NCI-H774 (cell line): ENCODE measurements at places on chromosomes 1 and 21.

DNA sequence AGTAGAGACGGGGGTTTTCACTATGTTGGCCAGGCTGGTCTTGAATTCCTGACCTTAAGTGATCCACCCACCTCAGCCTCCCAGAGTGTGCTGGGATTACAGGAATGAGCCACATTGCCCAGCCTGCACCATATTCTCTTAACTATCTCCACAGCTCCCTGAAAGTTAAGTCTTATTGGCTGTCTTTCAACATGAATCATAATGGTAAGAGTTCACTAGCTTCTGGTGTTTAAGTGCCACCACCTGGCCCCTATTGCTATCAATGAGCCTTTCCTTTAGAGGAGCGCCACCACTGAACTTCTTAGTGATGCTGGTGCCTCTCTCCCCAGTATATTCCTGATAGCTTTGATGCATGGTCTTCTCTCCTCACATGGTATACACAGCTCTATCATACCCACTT lies 15.7 kb downstream of the ZFYVE9 start:
- no peak for DNase-seq

GRCh38 chr1:115748401-115749150 lies 19.9 kb downstream of the CASQ2 start:
- DNase-seq, result no peak

DNA sequence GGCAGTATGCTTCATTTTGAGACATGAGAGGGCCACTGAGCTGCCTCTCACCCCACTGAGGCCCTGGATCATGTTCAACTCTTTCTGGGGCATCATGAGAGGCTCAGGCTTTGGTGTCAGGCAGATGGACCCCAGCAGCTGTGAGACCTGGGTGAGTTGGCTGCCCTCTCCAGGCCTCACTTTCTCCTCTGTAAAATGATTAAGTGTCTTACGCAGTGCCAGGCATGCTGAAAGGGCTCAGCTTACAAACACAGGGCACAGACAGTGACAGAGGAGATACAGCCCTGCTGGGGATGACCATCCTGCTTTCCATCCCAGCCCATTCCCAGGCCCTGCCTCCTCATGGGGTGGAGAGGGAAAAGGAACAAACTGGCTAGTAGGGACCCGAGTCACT lies 387.4 kb downstream of the MATN1 start:
- no peak for DNase-seq

DNA sequence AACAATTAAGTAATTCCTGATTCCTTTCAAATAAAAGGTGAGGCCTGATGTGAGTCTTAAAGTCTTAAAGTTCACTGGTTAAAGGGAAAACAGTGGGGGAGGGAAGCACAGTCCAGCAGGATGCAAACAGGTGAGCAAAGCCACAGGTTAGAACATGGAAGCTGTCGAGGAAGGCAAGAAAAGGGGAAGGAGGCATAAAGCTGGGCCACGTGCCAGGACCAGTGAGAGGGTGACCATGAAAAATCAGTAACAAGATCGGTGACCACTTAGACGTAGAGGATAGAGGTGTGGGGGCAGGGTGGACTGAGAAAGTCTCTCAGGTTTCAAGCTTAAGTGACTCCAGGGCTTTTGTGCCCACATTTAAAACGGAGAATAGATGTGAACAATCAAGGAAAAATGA lies 231.3 kb downstream of the SETD4 start:
- DNase-seq, result no peak

GRCh38 chr21:15520811-15521643 lies 208.8 kb upstream of the USP25 start:
- DNase-seq, result no peak

DNA sequence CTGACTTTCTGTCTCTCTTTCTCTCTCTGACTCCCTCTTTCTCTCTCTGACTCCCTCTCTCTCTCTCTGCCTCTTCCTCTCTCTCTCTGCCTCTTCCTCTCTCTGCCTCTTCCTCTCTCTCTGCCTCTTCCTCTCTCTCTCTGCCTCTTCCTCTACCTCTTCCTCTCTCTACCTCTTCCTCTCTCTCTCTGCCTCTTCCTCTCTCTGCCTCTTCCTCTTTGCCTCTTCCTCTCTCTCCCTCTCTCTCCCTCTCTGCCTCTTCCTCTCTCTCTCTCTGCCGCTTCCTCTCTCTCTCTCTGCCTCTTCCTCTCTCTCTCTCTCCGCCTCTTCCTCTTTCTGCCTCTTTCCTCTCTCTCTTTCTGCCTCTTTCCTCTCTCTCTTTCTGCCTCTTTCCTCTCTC lies 18.6 kb upstream of the ANKRD45 start:
- DNase-seq, result no peak

GRCh38 chr1:52798331-52798730 lies 44.2 kb upstream of the ZYG11A start:
- DNase-seq, result no peak

GRCh38 chr1:92465256-92465647 lies 21.5 kb downstream of the GFI1 start:
- DNase-seq, result no peak

DNA sequence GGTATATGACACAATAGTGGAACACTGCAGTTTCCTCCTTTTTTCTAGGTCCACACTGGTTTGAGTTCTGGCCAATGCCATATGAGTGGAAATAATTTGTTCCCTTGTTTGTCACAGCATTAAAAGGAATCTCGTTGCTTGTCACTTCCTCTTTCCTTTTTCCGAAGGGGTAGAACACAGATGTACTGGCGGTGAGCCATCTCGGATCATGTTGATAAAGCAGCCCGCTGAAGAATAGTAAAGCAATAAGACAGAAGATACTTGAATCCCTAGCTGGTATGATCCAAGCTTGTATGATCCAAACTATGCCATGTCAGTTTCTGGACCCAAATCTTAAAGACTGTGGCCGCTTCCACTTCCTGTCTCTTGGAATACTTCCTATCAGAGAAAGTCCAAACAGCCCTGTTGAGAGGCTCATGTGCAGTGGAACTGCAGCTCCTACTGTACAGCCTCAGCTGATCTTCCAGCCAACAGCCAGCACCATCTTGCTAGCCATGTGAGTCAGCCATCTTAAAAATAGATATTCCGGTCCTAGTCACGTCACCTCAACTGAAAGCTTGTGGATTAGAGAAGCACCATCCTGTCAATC lies 40.3 kb downstream of the CFHR5 start:
- no peak for DNase-seq

GRCh38 chr1:2540816-2541492 lies 10.9 kb upstream of the HES5 start:
- no peak for DNase-seq

DNA sequence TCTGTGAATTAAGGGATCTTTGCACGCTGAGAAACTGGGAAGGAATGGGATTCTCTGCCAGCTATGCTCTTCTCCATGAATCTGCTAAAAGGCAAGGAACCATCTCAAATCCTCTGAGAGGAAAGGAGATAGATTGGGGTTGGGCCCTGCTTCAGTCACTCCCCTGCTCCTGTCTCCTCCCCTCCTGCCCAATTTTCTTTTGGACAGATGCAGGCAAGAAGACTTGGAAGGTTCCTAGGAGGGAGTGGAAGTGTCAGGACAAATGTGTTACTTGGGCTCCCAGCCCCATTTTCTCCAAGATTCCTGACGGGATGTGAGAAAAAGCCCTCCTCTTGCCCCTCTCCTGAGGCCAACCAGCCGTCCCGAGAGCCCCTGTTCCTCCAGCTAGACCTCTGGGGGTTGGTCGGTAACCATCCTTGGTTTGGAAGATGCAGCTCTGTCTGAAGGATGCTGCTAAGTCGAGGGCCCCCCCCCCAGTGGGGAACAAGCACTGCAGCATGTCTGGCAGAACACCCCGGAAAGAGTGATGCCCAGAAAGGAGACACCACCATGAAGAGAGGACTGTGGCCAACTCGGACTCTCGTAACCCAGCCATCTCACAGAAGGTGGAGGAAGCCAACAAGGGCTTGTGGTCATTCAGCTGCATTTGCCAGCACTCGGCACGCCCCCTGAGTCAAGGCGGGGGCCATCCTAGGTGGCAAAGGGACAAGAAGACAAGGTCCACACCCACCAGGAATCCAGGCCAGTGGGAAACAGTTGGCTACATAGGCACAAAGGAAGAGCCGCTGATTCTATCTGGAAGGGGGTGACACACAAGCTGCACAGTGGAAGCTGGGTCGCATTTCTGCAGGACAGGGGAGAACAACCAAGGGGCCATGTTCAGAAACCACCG lies 43.7 kb downstream of the CDK18 start:
- DNase-seq, result no peak

DNA sequence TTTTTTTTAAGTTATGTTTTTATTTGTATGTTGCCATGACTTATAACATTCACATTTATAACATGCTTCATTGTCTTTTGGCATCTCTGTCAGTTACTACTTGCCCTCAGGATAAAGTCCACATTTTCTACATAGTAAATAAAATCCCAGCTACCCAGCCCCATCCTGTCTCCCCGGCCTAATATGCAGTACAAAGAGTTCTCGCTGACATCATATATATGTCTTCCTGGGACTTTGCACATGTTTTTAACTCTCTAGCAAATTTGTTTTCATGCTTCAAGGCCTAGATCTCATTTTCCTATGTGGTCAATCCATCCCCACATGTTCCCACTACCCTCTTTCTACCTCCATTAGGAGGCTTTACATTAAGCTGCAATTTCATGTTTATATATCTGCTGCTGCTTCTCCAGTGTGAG lies 33.0 kb upstream of the IVNS1ABP start:
- DNase-seq, result no peak

DNA sequence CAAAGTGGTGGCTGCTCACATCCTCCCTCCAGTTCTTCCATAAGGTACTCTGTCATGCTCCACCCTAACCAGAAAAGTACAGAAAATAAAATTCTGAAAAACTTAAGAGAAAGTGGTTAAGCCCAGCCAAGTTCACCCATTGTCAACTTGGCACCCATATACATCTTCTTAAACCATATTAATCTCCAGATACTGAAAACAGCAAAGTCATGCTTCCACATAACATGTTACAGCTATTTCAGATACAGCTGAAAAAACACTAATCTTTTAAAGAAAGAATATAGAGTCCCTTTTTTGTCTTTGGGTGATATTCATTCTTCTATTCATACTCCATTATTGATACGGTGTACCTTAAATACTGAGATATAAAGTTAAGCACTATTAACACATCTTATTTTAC lies 577.8 kb downstream of the KCNT2 start:
- no peak for DNase-seq

- no peak for DNase-seq
These were observed 72.3 kb upstream of the PALMD start for GRCh38 chr1:99573431-99574217.

- DNase-seq, result no peak
These were observed 51.8 kb upstream of the FASLG start for GRCh38 chr1:172607145-172607544.

- DNase-seq, result no peak
These were observed 1003.0 kb upstream of the NCAM2 start for GRCh38 chr21:19995253-19995652.

DNA sequence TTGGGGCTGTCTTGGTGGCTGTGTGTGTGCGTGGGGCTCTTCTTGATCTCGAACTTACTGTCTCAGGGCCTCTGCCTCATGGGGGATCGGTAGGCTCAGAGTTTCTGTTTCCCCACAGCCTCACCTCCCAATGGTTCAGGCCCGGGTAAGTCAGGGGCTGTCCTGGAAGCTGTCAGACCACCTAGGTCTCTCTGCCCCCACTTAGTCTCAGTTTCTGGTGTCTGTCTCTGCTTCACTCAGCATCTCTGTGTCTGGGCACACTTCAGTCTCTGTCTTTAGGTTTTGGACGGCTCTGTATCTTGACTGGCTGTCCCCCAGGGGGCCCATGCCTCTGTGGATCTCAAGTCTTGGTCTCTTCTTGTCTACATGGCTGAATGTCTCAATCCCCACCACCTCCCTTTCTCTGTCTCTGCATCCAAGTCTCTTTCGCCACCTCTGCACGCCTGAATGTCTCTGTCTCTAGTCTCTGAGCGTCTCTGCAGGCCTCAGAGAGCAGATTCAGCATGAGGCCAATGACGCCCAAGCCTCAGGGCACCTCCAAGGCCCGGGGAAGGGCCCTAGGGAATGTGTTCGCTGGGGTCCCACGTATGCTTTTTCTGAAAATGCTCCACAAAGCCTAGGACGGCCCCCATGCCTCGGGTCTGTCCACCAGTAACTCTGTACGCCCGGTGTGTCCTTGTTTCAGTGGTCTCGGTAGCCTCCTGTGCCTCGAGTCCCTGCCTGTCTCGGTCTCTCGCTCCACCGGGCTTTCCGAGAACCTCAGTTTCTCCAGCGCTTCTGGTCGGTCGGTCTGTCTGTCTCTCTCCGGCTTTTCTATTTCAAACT lies 818 bp downstream of the FHL3 start:
- no peak for DNase-seq

DNA sequence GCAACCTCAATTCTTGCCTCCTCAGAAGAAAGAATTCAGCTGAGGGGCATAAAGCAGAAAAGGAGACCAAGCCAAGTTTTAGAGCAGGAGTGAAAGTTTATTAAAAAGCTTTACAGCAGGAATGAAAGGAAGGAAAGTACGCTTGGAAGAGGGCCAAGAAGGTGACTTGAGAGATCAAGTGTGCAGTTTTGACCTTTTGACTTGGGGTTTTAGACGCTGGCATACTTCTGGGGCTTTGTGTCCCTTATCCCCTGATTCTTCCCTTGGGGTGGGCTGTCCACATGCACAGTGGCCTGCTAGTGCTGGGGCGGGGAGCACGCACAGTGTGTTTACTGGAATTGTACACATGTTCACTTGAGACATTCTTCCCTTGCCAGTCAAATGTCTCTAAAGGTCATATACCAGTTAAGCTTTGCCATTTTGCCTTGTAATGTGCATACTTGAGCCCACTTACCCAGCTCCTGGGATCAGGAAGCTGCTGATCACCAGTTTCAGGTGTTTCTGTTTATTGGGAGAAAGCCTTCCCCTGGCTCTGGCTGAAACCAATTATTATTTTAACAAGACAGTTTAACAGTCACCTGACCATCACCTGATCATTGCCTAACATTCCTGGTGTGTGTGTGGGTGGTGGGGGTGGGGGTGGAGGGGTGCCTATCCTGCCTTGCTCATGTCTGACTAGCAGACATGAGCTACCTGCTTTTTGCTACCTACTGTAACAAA lies 36.2 kb downstream of the UTP25 start:
- no peak for DNase-seq

- DNase-seq, result no peak
These were observed 125.3 kb upstream of the ETS2 start for GRCh38 chr21:38680401-38680800.

DNA sequence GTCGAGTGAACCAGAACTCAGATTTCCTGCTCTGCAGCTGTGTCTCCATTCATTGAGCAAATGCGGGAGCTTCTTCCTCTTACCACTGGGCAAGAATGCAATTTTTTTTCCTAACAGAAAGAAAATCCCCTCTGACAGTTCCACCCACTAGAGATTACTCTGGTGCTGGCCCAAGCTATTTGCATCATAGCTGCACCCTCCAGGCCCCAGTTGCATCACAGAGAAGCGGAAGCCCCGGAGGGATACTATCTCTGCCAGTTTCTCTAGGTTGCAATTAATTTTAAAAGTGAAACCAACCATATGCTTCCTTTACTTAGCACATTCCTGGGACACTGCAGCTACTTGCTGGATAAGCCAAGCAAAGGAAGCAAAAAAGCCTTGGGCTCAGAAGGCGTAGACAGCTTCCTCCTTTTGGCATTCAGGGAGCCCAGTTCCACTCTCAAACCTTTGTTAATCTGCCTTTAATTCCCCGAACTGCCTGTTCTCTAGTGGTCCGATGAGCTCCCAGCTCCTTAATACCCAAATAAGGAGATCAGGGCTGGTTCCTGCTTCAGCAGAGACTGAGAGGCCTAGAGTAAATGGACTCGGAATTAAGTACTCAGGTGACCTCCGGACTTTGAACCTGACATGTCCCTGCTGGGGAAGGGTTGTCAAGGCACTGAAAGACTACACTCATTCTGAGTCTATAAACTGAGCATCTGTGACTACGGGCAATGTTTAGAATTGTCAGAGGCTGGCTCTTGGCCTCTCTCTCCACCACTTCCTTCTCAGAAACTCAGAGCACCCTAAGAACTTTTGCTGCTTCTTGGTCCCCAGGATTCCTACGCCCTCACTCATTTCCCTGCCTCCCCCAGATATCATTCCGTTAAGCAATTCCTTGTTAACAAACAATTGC lies 72.5 kb upstream of the TNFSF18 start:
- DNase-seq, result no peak
